ENCODE measurements at places on chromosomes 11 and 22.

- no peak for DNase-seq
Observed at GRCh38 chr11:10876158-10876557, 18.3 kb upstream of the ZBED5 start.

GRCh38 chr11:126502159-126502558 is 146.7 kb downstream of the ST3GAL4 start:
- DNase-seq: no peak

GRCh38 chr11:26149585-26149984 is 182.3 kb upstream of the ANO3 start:
- no peak for DNase-seq

DNA sequence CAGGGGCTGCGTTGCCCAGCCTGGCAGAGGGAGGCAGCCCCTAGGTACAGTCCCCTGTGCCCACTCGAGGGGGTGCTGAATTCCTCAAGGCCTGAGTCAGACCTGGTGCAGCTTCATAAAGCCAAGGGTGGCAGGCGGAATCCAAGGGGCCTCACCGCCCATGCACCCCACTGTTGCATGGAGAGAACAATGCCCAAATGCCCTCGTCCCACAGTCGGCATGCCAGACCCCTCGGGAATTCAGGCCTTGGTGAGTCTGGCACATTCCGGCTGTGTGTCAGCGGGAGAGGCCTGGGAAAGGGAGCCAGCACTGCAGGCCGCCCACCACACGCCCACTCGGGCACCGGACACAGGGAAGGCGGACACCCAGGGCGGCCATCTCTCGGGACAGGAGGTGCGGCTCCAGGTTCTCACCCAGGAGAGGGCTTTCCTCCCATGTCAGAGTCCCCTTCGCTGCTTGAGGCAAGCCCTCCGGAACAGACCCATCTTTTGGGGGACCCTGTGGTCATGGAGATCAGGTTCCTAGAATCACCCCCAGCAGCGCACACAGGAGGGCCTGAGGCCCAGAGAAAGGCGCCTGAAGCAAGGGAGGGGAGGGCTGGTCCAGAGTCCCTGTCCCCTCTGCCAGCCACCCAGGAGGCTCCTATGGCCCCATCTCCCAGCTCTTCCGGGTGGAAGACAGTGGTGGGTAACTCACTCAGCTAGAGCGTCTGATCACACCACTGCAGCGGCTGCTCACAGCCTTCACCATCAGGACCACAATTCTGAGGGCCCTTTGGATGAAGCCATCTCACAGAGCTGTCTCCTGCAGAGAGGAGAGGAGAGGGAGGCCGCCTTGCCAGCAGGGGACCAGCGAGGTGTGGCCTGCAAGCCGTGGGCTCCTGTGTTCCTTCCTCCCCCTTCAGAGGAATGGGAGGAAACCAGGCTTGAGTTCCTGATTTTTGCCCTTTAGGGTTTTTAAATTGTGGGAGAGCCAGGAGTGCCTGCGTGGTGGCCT is 31.6 kb upstream of the KCNQ1OT1 start:
- no peak for DNase-seq

GRCh38 chr22:17085277-17086181 is 729 bp downstream of the IL17RA start:
- no peak for DNase-seq

DNA sequence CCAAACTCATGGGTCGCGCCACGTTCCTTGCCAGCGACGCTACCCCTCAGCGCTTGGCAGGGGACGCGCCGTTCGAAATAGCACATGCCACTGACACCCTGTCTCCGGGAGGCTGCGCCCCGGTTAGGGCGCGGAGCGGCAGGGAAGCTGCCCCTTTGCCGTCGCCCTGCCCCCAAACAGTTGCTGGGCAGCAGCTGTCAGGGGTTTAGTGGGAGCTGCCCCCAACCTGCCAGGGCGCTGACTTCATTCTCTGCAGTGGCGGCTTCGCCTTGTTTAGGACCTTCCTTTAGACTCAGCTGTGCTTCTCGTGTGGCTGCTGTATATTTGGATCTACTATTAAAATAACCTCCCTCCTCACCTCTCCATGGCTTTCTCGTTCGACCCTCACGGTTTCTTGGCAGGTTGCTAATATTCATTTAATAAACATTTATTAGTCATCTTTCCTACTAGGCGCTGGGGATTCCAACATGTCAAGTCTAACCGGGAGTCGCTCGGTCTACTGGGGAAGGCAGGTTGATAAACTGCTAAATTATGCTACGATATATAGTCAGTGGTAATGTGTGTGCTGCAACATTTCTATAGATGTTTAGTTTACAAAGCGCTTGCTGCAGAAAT is 782 bp downstream of the TMEM109 start:
- DNase-seq: no peak

DNA sequence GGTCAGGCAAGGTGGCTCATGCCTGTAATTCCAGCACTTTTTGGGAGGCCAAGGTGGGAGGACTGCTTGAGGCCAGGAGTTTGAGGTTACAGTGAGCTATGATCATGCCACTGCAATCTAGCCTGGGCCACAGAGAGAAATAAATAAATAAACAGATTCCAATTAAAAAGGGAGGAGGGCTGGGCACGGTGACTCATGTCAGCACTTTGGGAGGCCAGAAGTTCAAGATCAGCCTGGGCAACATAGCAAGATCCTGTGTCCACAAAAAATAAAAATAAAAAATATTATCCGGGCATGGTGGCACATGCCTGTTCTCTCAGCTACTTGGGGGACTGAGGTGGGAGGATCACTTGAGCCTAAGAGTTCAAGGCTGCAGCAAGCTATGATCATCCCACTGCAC is 7.5 kb downstream of the CYB561A3 start:
- no peak for DNase-seq
